Stimulated activated CD8-positive, alpha-beta memory T cell treated with anti-CD3 and anti-CD28 coated beads, Interleukin-15, amount 100 ng/mL, for 4 hours (primary cell): ENCODE measurements at places on chromosomes 5 and 9.
A peak's percentile ranks its signal among the peaks of the same experiment; 100 is the strongest.

DNA sequence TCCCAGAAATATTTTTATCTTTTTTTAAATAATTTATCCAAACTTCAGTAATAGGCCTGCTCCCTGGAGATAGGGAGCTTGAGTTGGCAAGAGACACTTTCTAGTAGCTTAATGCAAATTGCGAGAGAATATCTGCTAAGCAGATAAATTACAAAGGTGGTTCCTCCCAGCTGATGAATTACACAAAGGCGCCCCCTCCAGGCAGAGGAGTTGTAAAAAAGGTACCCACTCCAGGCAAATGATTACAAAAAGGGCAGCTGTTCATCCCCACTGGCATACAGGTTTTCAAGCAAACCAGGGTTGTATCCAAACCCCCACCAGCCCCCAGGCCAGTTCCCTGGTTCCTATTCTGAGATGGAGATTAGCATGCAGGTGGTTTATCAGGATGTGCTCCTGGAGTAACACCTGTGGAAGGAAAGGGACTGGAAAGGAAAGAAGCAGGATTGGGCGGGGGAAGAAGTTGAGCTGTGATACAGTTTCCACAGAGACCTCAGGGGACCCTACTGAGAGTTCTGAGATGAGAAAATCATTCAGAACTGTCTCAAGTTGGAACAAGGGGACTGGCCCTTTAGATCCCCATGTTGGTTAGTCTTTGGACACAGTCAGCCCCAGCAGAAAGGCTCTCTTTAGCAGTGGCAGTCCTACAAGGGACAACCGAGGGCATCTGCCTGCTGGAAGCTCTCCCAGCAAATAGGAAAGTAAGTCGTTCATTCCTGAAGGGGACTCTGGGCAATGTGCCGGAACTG lies 25.5 kb downstream of the ESM1 start:
- DNase-seq = no peak

- DNase-seq = no peak
Measured at GRCh38 chr5:59588922-59589321, 304.6 kb downstream of the PDE4D start.

DNA sequence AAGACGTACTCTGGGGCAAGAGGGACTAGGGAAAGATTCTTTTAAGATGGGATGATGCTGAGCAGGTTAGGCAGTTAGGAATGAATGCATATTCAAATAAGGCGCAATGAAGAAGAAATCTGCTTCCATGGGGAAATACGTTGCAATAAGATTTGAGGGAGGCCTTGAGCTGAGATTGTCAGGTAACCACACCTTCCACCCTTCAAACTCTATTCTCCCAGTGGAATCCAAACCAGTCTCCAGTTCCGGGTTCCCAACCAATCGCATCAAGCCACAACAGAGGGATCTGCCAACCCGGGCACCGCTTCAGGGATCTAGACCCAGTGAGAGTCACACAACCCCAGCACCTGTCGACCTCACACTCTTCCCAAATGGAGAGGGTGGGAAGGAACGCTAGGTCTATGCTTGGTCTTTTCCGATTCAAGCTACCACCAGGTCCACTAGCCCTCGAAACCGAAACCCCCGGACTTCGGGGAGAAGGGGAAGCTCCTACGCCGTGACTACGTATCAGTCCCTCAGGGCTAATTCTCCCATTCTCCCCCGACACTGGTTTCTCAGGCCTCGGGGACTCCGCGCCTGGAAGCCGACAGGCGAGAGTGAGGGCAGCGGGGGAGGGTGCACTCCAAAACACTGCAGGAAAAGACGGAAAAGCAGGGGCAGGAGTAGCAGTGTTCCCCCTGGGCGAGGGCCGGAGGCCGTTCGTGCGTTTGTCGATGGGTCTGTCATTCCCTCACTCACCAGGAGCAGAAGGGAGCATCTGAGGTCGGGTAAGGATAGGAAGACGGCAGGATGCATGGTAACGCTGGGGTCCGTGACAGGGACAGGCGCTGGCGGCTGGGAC lies 534 bp downstream of the ERP44 start:
- peak; percentile 5 for DNase-seq

- no peak for DNase-seq
Measured at GRCh38 chr5:10726179-10726912, 34.7 kb downstream of the DAP start.

- DNase-seq = no peak
Measured at GRCh38 chr5:165310031-165310430, 1804.6 kb downstream of the MAT2B start.
